ENCODE measurements at places on chromosomes 13 and 19.

DNA sequence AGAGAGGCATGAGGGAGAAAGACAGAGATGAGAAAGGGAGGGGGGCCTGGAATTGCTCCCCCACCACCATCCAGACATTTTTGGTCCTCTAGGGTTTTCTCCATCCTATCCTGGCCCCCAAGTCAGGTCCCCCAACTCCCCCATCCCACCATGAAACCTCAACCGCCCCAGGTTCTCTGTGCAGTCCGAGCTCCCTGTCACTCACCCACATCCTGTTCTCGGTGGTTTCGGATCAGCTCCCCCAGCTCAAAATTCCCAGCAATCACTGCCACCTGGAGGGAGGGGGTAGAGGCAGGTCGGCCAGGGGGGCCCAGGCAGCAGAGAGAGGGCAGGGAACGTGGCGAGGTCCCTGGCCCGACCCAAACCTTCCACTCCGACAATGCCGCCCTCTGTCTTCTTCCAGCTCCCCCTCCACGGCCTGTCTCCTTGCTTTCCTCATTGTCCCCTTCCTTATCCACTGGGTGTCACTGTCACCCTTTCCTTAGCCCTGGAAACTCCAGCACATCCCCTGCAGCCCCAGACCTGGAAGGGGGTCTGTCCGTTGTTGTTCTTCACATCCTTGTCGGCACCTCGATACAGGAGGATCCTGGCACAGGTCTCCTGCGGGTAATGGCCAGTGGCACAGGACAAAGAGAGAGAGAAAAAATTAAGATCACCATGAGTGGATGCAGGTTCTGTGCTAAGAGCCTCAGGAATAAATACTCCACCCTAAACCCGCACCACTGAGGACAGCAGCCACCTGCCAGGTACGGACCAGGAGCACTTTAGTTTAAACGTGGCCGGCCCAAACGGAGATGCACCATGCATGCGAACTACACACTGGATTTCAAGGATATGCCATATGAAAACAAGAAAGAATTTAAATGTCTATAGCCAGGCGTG, 15.4 kb downstream of the SHANK1 start:
- DNase-seq, result no peak

GRCh38 chr13:114318624-114319023, 4.3 kb downstream of the CHAMP1 start:
- no peak for DNase-seq

DNA sequence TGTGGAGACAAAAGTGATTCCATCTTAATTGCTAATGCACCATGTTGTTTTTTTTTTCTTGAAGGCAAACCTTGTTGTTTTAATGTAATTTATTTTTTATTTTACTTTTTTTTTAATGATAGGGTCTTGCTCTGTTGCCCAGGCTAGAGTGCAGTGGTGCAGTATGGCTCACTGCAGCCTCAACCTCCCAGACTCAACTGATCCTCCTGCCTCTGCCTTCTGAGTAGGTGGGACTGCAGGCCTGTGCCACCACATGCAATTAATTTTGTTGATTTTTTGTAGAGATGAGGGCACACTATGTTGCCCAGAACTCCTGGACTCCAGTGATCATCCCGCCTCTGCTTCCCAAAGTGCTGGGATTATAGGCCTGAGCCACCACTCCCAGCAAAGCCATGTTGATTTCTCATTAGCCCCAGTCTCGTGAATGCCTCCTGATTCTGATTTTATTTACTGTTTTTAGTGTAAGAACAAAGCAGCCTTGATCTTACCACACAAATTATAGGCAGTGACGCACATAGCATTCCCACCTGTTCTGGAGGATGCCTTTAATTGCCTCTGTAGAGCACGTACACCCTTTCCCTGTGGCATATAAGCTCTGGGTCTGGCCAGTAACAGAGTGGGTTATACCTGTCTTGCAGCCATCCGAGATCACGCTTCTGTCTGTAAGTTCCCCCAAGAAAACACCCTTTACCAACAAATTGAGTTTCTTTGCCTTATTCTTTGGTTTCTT, 150.4 kb downstream of the GGACT start:
- DNase-seq, result no peak

DNA sequence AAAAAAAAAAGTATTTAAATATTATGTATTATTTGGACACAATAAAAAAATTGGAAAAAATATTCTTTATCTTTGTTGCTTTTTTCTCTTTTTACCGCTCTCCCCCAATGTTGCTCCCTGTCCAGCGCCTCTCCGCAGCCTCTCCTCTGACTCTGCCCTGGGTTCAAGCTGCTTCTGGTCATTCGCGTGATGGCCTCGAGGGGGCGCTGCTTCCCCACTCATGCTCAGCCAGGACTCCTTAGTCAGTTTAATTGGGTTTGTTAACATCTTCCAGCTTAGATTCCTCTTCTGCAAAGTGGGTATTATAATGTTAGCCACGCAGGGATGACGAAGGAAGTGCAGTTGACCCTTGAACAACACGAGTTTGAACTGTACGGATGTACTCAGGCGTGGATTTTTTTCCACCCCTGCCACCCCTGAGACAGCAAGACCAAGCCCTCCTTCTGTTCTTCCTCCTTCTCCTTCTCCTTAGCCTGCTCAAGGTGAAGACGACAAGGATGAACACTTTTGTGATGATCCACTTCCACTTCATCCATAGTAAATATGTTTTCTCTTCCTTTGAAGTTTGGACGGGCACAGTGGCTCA, 4.9 kb upstream of the NWD1 start:
- DNase-seq, result peak; percentile 28

GRCh38 chr13:45021250-45021649, 31.9 kb downstream of the GPALPP1 start:
- no peak for DNase-seq

GRCh38 chr13:110685305-110686020, 20.5 kb downstream of the CARS2 start:
- DNase-seq, result no peak

- no peak for DNase-seq
Observed at GRCh38 chr13:103187721-103188156, 121.5 kb upstream of the SLC10A2 start.

DNA sequence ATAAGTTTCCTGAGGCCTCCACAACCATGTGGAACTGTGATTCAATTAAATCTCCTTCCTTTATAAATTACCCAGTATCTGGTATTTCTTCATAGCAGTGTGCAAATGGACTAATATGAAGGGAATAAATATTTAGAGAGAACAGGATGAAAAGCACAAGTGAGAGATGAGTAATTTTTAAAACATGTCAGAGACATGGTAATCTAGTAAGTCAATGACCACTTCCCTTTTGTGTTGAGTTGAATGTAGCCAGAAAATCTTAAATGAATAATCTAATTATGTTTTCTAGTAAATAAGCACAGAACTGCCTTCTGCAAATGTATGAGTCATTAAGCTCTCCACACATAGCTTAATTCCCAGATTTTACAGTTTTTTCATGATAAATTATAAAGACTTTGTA, 524.1 kb upstream of the SLITRK5 start:
- DNase-seq, result no peak

- no peak for DNase-seq
Observed at GRCh38 chr13:93862259-93862658, 617.2 kb downstream of the DCT start.

DNA sequence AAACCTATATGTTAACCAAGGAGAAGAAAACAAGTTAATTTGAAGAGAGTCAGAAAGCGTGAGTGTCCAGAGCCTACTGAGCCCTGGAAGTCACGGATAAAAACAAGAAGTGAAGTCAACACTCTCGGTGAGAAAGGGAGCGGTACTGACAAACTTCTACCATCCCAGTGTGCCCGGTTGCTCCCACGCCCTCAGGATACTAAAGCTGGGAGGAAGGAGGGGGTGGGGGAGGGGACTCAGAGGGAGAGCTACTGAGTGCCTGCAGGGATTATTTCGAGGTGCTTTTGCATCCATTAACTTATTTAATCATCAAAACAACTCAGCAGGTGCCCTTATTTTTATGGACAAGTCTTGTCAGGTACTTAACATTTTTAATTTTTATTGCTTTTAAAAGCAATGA, 166.2 kb downstream of the ZIC5 start:
- DNase-seq, result no peak

DNA sequence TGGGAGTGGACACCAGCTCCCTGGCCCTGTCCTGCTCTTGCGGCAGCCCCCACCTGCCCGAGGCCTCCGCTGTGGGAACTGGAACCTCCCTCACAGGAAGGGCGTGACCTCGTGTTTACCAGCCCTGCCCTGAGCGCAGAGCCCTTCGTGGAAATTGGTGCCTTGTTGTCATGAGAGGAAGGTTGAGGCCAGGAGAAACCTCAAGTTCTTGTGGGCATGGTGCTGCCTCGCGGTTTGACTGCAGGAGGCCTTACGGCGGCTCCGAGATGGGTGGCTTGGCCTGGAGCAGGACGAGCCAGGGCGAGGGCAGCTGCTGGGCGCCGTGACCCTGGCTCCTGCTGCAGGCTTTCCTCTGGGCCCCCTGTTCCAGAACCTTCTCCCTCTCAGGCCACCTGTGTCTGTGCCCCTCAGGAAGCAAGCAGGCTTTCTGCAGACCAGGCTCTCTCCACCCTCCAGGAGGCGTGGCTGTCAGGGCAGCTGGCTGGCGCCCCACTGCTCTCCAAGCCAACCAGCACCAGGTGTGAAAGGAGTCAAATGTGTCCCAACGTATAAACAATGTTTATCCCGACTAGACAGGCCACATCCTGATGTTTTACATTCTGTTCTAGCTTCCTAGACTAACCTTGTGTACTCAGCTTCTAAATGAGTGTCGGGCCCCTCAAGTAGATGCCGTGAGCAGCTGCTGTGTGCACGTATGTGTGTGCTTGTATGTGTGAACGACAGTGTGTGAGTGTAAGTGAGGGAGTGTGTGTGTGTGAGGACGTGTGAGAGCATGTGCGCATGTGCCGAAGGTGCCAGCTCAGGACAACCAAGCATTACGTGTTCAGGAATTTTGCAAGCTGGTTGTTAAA, 10.4 kb upstream of the RASA3 start:
- DNase-seq, result no peak

- DNase-seq, result no peak
Observed at GRCh38 chr19:7914099-7914498, 531 bp upstream of the TGFBR3L start.

- DNase-seq, result no peak
Observed at GRCh38 chr13:108656742-108657141, 27.3 kb downstream of the MYO16 start.

DNA sequence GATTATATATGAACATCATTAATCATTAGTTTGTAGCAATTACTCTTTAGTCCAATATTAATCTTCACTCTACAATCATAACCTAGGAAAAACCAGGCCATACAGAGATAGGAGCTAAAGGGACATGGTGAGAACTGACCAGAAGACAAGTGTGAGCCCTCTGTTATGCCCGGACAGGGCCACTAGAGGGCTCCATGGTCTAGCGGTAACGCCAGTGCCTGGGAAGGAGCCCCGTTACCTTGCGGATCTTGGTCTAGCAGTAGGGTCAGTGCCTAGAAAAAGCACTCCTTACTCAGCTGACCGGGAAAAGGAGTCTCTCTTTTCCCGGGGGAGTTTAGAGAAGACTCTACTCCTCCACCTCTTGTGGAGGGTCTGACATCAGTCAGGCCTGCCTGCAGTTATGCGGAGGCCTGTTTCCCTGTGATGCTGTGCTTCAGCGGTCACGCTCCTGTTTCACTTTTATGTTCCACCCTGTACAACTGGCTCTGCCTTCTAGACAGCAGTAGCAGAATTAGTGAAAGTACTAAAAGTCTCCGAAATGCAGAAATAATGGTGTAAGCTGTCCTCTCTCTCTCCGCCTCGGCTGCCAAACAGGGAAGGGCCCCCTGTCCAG, 13.8 kb downstream of the OR7D4 start:
- DNase-seq, result peak; percentile 61

GRCh38 chr19:35116072-35116801, 614 bp downstream of the FXYD3 start:
- DNase-seq, result no peak

- DNase-seq, result no peak
Observed at GRCh38 chr19:58381460-58382212, 806 bp upstream of the ZNF837 start.

All from progenitor cell of endocrine pancreas (in vitro differentiated cells).